ENCODE measurements at places on chromosomes 13 and 19. TPM values are rescaled to one million over a fixed set of nuclear protein-coding genes. Genes with fewer than 3 reads are reported as not detected.

Gene RNF17
- not detected for total RNA-seq

DNA sequence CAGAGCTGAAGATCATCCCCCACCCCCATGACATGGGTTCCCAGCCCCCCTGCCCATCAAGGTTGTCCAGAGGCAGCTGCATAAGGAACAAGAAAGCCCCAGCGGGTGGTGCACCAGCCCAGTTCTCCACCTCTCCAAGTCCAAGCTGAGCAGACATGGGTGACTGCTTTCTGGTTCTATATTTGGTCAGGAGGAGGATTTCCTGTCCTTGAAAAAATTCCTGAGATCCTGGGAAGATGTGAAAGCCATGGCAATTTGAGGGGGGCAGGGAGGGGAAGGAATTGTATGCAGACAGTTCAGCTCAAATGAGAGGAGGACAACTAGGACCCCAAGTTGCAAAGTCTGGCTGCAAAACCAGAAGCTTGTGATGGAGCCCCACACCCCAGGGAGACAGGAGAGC lies 55.4 kb upstream of the ADGRE5 start:
- no peak for DNase-seq

Gene WASF3
- total RNA-seq: 5.4 TPM

DNA sequence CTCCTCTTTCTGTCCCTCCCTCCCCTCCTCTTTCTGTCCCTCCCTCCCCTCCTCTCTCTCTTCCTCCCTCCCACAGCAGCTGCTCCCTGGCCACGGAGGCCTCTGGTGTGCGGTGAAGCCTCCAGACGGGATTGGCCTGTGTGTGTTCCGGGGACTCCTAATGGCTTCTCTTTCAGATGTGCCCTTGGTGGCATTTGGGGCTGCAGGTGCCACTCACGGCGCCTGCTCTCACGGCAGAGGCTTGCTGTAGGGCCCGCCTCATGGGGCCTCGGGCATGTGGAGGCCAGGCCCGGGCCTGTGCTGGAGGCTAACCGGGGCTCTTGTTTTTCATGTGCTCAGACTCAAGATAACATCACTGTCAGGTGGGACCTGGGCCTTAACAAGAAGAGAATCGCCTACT lies 20.9 kb downstream of the UPF1 start:
- no peak for DNase-seq

DNA sequence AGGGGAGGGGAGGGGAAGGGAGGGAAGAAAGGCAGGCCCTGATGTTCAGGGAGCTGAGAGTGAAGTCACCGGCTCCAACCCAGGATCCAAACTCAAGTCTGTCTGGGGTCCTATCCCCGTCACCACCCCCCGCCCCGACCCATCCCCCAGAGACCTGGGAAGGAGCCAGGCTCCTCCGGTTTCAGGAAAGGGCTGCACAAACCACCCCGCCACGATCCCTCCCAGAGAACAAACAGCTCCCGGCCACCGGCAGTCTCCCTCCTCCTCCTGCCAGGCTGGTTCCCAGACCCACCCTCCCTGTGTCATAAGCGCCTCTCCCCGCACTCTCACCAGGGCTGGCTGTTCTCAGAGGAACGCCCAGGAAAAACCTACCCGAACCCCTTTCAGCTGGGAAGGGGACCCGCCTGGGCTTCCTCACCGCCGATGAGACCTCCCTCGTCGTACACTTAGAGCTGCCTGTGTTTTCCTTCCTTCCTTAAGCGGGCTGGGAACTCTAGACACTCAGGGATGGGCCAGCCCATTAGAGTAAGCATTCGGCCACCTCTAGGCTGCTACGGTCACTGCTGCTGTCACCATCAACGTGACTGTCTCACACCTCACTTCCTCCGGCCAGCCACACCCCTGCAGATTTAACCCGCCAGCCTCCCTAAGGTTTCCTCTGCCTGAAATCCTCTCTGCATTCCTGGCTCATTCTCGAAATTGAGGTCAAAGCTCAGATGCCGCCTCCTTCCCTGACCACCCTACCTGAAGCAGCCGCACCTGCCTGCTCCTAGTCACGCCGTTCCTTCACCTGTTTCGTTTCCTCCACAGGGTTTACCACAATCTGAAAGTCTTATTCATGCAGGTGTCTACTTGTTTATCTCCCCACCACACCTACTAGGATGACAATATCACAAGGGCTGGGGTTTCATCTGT lies 6.3 kb upstream of the RDH13 start:
- DNase-seq: no peak

DNA sequence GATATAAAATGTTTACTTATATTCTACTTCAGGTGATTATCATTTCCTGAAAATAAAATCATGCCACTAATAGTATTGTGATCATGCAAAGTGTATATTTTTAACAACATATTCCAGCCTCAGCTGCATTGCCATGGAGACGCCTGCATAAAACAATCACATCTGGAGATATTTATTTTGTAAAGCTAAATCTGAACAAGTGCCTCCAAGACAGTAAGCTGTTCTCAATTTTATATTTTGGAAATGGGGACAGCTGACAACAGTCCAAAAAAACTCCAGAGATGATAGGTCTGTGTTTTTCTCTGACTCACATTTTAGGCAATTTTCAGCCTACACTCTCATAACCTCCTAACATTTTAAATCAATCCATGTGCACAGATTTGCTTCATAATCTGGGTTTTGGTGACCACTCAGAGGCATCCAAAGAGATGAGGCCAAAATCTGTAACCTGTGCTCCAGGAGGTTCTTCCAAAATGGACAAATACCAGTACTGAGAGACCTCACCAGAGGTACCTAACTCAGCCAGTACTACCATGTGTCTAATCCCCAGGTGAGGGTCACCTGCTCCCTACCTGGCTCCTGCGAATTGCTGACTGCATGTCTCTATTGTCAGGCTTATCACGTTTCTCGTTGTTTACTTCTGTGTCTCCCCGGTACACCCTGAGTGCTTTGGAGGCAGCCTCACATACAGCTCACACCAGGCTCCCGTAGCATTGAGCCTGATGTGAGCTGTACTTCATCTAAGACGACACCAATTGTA lies 62.7 kb downstream of the COL4A1 start:
- DNase-seq: no peak

- DNase-seq: no peak
Observed at GRCh38 chr13:66951426-66951825, 278.7 kb downstream of the PCDH9 start.

Data from pancreas (tissue), 10 donors.